Muscle of leg (tissue), 16 donors: ENCODE measurements at places on chromosomes 3 and 15. TPM values are rescaled to one million over a fixed set of nuclear protein-coding genes. Genes with fewer than 3 reads are reported as not detected.

GRCh38 chr3:46829699-46830208, 33.5 kb downstream of the MYL3 start:
- DNase-seq = no peak

GRCh38 chr3:115062009-115062408, 85.1 kb downstream of the ZBTB20 start:
- peak; percentile 39 for DNase-seq

DNA sequence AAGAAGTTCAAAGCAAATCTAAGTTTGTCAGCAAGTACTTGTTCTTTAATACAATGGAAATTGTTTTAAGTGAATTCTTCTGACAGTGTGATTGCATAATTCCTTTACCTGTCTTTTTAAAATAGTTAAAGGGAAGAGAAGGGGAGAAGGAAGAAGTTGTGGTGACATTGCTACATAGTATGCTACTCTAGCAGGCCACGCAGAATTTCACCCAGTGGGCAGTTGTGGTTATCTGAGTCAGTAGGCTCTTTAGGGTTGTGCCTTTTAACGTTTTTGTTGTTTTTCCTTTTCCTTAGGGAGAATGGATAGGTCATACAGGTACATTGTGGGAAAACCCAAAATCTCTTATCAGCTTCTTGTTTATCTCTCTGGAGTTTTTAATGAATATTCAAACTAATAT, 40.4 kb downstream of the KIF15 start:
- DNase-seq = no peak

- peak; percentile 38 for DNase-seq
Measured at GRCh38 chr15:57082054-57082728, 163.7 kb downstream of the TCF12 start.

DNA sequence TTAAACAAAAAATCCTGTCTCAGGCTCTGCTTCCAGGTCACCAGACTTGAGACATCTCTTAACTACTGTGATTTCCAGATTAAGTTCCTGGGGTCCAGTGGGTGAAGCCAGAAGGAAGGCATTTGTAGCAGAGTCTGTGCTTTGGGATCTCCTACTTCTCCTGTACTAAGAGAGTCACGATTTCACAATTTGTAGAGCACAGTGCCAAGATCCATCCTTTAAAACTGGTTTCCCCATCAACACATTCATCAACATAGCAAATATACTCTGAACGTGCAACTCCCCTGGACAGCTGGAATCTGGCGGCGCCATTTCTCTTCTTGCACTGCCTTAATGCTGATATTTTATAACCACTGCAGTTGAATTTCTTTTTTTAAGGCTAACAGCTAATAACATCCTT, 33.2 kb downstream of the CDCP1 start:
- DNase-seq = no peak

- peak; percentile 40 for DNase-seq
Measured at GRCh38 chr3:52310861-52311575, 5.1 kb upstream of the DNAH1 start.

- DNase-seq = no peak
Measured at GRCh38 chr15:62527387-62527786, 362.3 kb upstream of the C2CD4B start.

DNA sequence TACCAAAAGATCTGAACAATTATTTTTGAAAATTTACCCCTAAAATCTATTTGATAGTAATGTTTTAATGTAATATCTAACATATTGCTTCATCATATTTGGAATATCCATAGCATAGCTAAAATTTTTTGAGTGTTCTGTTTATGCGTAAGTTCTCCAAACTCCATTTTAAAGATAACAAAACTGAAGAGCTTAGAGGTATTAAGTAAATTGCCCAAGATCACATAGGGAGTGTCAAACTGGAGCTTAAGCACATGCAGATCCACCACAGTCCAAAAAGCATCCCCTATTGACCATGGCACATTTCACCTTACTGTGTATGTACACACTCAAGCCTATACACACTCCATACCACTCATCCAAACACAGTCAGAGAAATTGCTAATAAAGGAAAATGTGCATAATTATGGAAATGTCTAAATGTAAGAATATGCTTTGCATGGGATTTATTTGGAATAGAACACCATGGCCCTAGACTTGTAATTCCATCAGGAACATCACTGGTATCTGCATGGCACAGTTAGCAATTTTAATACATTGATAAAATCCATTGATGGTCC, 85.2 kb upstream of the TGFBR2 start:
- DNase-seq = no peak

C3orf33 gene
- polyA plus RNA-seq = 4.2 TPM

GP5 gene
- 0.52 TPM for polyA plus RNA-seq

GPR149 gene
- polyA plus RNA-seq = 0.46 TPM

SLC6A1 gene
- 1.5 TPM for polyA plus RNA-seq

PCBP4 gene
- polyA plus RNA-seq = 71.4 TPM
